ENCODE measurements at places on chromosomes 7 and 10.

GRCh38 chr7:3065724-3066143, 22.1 kb upstream of the CARD11 start:
- DNase-seq, result no peak

DNA sequence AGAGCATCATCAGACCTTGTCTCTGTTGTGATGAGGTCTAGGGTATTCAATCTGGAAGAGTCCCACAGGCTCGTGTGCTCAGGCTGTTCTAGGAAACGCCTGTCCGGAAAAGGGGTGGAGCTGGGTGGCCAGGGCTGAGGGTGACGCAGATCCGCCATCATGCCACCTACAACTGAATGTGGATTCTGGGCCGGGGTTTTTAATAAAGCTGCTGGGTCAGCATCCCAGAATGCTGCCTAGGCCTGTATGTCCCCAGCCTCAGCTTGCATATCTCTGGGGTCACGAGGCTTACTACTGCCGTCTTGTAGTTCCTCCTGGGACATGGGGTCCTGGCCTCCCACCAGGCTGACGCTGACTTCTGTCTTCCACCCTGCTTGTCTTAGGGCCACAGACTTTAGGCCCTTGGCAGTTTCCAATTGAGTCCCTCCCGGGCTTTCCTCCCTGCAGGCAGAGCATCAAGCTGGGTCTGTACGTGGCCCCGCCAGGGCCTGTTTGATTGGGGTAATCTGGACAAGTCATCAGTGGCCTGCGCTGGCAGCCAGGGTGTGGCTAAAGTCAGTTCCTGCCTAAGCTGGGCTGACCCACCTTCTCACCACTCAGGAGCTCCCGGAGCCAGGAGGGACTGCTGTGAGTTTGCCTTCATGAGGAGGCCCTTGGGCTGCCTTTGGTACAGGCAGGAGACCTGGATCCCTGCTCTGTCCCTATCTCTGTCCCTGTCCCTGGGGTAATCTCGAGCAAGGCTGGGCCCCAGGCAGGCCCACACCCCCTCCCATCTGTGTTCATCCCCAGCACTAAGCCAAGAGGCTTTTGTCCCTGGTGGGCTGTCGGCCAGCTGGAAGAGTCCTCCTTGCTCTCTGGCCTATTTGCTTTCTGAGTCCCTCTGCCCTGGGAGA, 79.9 kb downstream of the ZMIZ1 start:
- no peak for DNase-seq

GRCh38 chr10:125575843-125576242, 107.1 kb downstream of the TEX36 start:
- DNase-seq, result no peak

DNA sequence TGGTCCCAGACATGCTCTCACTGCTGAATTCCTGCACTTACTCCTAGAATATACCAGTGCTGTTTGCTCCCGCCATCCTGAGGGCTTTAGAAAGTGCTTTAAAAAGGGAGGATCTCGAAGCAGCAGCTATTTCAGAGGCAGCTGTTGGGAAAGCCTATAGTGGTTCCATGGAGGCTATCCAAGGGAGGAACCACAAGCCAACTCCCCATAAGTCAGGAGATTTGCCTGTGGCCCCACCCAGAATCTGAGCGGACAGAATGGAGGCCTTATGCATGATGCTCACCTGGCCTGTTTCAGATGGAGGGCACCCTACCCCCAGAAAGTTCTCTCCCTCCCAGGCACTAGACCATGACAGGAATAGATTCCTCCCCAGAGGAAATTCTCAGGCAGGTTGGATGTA, 2.3 kb upstream of the KCNIP2 start:
- DNase-seq, result no peak

- no peak for DNase-seq
Measured at GRCh38 chr7:51290702-51291540, 25.7 kb downstream of the COBL start.

- DNase-seq, result no peak
Measured at GRCh38 chr10:45376371-45376801, 2.4 kb downstream of the ALOX5 start.

GRCh38 chr7:117686311-117686935, 186.8 kb downstream of the CTTNBP2 start:
- DNase-seq, result no peak

GRCh38 chr10:43943119-43943817, 294.6 kb upstream of the ZNF32 start:
- DNase-seq, result no peak

DNA sequence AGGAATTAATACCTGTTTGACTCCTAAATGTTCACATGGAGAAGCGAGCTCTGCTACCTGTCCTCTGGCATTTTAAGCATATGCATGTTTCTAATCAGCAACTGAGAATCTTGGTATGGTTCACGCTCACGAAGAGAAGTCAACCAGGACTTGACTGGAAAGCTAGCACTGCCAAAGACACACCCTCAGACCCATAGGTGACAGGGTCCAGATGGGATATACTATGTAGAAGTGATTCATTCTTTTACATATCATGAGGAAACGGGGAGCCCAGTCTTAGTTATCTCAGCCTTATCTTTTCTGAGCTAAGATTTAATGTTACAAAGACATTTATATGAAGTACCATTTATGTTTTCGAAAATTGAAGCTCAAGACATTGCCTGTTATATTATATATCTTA, 313.0 kb downstream of the DOCK4 start:
- DNase-seq, result no peak

DNA sequence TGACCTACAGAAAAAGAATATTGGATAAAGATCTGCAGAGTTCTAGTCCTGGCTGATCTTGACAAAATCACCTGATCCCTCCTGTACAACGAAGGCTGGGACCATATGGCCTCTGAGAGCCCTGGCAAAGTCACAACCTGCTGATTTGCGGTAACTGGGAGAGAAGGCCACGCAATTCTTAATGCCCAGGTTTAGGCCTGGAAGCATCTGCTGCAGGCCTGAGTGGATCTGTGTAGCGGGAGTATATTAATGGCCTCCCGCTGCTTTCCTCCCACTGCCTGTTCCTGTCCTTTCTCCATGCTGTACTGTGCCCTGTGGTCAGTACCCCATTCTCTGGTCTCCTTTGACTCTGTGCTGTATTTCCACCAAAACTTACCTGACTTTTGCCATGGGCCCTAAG, 24.2 kb downstream of the AKR1B1 start:
- DNase-seq, result no peak

DNA sequence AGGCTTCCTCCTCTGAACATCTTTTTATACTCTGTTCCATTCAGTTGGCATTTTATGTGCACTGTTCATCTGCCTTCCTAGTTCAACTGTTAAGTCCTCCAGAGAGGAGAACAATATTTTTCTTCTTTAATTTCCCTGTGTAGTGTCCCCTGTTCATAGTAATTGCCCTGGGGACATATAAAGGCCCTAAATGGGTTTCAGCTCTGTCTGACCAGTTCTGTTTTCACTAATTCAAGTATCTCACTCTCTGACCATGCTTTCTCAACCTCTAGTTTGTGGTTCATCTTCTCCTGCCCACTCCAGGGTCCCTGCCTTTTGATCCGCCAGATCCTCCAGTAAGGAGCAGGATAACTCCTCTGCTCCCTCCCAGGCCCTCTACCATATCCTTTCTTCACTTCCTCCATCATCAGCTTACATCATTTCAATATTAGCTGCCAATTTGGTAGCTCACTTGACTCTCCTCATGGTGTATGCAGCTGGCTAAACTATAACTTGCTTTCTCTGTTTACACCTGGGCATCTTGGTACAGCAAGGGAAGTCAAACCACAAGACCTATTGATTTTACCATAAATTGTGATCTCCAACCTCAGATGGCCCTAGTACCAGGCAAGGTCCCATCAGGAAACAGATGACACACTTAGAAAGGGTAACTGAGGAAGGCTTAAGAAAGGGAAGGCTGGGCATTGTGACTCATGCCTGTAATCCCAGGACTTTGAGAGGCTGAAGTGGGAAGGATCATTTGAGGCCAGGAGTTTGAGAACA, 17.7 kb upstream of the C10orf67 start:
- no peak for DNase-seq

DNA sequence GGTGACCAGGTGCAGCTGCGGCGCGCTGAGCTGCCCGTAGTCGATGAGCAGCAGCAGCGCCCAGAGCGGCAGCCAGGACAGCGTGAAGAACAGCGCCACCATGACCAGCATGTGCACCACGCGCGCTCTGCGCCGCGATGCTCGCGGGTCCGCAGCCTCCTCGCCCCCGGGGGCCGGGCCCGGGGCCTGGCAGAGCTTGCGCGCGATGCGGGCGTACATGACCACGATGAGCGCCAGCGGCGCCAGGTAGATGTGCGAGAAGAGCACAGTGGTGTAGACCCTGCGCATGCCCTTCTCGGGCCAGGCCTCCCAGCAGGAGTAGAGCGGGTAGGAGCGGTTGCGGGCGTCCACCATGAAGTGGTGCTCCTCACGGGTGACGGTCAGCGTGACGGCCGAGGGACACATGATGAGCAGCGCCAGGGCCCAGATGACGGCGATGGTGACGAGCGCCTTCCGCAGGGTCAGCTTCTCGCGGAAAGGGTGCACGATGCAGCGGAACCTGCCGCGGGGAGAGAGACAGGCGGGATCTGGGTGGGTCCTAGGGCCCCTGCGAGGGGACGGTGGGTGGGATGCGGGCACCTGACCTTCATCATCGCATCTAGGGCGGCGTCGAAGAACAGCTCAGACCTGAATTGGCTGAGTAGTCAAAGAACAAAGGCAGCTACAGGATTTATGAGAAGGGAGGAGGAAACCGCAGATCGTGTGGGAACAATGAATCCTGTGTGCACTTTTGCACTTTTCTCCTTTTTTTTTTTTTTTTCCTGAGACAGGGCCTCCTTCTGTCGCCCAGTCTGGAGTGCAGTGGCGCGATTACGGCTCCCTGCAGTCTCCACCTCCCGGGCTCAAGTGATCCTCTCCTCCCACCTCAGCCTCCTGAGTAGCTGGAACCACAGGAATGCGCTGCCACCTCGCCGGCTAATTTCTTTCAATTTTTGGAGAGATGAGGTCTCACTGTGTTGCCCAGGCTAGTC, 22.4 kb upstream of the PPA1 start:
- DNase-seq, result no peak

- DNase-seq, result no peak
Measured at GRCh38 chr10:97138174-97138573, 47.6 kb downstream of the SLIT1 start.

GRCh38 chr7:124480036-124480820, 285.4 kb downstream of the GPR37 start:
- no peak for DNase-seq

DNA sequence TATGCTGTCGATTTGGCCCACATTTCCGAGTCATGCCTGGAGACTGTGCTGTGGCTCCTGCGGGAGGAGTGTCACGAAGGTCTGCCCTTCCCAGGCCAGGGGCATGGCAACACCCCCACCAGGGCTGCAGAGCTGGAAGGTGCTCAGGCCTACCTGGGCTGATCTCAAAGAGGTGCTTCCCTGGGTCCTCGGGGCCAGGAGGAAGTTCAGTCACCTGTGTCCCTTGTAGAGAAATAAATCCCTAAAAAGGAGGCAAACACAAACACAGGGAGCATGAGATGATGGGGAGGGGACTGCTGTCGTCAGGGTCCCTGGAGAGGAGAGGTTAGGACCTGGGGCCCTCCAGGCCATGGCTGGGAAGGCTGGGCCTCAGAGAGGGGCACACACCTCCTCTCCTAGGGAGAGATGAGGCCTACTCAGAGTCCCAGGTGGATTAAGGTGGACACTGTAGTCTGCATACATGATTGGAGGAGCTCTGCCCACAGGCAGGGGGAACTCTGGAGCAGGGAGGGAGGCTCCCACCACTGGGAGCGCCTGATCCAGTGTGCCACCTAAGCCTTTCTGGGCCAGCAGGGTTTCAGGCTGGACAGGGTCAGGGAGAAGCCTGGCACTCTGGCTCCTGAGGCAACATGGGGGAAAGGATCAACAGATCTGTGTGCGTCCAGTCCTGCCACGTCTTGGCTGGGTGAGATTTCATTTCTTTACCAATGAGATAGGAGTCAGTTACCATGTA, 49.4 kb downstream of the ARHGAP22 start:
- no peak for DNase-seq

GRCh38 chr10:69848454-69848853, 46.7 kb downstream of the COL13A1 start:
- DNase-seq, result no peak

DNA sequence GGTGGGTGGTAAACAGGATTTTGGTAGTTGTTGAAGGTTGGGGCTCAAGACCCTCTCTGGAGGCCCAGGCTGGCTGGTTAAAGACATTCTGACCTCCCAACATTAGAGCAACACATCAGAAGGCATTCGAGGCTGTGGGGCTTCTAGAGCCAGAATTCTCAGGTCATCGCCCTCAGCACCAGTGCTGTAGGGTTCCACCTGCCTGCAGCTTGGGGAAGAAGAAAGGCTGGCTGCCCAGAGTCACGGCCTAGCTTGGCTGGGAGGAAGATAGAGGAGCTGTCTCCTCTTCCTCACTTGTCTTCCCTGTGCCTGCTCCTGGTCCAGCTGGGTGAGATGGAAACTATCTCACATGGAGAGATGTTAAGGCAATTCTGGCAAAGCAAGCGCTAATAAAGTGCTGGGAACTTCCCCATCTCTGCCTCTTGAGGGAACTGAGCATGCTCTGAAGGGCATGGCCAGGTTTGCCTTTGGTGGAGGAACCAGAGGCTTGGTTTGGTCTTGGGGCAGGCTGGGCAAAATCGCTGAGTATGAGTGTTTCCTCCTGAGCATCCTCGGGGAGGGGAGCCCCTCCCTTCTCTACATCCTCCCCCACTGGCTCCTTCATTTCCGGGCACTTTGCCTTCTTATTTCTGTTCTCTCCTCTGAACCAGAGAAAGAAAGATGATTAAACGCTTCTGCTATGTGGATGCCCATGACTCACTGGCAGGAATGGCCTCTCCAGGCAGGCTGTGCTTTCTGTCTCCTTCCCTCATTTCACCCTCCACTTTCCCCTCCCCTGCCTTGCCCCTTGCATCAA, 509.0 kb upstream of the PODXL start:
- no peak for DNase-seq

Measured in GM18507 (cell line).